ENCODE measurements at places on chromosomes 7 and 10. TPM values are rescaled to one million over a fixed set of nuclear protein-coding genes. Genes with fewer than 3 reads are reported as not detected.

Gene PRKAR2B
- 1.4 TPM for total RNA-seq

Gene ATOH7
- not detected for total RNA-seq

Gene ACTA2
- total RNA-seq, result 172 TPM

Gene CNPY1
- not detected for total RNA-seq

Gene GATA3
- total RNA-seq, result not detected

DNA sequence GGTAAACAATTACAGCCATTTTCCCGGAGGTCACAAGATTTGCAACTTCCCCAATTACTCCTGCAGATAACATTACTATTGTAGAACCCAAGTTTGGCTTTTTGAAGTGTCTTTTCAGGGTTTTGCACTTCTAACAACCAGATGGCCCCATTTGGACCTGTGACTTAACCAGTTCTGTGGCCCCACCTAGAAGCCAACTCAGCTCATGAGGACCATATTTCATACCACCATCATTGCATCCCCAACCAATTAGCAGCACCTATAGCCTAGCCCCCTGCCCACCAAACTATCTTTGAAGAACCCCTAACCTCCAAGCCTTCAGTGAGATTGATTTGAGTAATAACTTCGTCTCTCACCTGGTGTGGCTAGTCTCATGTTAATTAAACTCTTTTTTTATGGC is 51.3 kb upstream of the WDR11 start:
- no peak for DNase-seq

DNA sequence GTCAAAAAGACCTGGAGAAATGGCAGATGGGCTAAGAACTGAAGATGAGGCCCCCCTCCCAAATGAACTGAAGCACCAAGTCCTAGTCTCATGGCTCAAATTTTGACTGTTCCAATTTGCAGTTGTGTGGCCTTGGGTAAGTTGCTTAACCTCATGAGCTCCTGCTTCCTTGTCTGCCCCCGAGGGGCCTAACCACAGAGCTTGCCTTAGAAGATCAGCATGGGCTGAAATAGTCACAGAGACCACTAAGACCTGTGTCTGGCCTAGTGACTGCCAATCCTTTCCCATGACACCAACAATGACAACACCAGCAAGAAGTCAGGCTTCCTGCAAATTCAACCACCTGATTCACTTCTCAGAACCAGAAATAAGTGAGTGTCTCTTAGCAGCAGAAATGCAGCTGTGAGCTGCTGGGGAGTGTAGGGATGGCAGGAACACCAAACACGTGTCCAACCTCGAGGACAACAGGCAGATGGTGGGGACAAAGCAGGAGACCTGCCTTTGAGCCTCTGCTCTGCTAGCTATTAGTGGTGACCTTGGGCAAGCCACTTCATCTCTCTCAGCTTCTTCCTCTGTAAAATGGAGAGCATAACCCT is 23.7 kb downstream of the CRHR2 start:
- no peak for DNase-seq

DNA sequence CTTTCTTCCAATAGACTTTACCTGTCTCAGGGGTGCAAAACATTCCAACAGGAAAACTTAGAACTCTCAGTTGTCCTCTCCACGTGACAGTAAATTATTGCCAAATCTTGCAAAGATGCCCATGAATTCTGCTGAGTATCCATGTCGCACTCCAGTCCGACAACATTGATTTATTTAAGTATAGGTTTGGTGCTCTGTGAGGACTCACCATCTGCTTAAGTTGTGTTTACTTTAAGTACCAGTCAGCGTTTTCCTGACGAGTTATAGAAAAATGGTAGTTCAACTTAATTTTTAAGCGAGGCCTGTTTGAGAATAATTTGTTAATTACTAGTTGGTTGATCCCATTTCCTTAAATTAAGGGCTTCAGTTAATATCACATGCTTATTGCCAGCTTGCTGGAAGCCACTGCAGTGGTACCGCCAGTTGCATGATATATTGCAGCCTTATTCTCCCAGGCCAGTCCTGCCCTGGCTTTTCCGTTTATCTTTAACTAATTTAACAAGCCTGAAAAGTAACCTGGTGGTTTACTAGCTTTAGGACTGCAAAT is 27.8 kb downstream of the CREB5 start:
- DNase-seq, result no peak

GRCh38 chr7:120819861-120820260 is 38.1 kb downstream of the TSPAN12 start:
- DNase-seq, result no peak

DNA sequence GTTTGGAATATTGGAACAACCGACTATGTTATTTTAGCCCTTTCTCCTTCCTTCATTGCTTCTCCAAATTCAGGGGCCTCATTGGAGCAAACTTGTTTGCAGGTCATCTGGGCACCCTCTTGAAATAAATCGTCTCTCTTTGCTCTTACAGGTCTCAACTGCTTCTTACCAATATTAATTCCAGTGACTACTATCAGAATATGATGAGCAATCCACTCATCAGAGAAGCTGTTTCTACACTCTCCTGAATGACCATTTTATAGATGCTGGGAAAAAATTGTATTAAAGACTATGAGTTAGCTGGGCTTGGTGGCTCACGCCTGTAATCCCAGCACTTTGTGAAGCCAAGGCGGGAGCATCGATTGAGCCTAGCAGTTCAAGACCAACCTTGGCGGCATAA is 12.5 kb upstream of the HNRNPF start:
- no peak for DNase-seq

DNA sequence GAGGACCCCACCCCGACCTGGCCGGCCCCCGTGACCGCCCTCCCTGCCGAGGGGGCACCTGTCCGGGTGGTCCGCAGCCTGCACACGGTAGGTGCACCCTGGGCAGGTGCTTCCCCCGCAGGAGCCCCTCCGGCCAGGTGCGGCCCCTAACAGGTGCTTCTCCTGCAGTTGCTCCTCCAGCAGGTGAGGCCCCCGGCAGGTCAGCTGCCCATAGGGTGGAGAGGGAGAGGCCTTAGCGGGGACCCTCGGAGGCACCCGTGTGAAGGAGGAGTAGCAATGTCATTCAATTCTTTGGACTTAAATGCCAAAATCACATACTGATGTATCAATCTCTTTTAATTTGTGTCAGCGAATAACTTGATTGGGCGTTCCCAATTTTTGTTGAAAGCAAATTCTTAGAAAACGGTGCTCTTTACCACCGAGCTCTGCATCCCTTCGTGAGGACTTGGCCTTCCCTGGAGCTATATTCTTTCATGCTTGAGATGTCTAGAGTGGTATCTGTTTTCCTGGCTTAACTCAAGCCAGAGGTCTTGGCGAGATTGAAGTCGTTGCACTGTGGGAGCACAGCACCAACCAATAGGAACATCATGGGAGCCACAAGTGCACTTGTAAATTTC is 738 bp upstream of the NCAPG2 start:
- no peak for DNase-seq

GRCh38 chr7:129950191-129950932 is 2.4 kb downstream of the UBE2H start:
- DNase-seq, result no peak

DNA sequence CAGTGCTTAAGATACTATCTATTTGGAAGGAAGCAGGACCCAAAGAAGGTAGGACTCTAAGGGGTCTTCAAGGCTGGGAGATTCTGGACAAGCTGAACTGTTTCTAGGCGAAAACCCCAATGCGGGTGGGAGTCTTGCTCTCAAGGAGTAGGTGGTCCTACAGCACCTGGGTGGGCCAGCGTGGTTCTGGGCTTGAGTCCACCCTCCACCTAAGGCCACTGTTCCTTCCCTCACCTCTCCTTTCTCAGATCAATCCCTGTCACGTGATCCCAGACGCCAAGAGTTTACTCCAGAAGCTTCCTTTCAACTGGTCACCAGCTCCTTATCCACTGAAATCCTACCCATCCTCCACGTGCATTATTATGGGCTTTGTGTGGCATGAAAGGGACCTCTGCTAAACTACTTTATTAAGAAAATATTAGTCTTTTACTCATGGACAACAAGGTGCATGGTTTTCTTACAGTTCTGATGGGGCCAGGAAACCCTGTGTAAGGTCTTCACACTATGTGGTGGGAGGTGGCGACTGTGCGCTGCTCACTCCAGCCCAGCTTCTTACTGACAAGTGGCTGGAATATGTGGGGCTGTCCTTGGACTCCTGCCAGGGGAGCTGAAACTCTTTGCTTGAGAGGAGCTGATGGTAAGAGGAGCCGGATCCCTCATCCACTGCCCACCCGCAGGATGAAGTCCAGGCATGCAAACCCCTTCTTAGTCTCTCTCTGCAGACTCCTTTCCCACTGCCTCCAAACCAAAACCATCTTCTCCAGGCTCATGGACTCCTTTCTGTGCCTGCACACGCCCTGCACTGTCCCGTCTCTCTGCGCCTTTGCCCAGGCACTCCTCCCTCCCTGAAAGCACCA is 1.6 kb downstream of the ZNF746 start:
- no peak for DNase-seq

DNA sequence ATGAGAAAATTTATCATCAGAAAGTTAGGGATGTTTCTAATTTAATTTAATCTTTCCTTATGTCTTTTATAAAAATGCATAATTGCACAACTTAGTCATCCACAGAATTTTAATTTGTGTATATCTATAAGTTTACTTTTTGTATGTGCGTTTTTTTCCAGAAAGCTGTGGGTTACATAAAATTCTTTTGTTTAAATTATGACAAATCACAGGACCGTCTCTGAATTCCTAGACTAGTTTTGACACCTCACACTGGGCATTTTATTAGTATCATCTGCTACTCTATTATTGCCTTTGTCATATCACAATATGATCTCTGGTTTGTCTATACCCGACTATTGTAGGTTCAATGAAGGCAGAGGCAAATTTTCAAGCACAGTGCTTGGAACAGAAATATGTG is 482.4 kb upstream of the SEMA3D start:
- DNase-seq, result no peak

GRCh38 chr10:89357975-89358374 is 19.9 kb upstream of the IFIT1B start:
- no peak for DNase-seq

DNA sequence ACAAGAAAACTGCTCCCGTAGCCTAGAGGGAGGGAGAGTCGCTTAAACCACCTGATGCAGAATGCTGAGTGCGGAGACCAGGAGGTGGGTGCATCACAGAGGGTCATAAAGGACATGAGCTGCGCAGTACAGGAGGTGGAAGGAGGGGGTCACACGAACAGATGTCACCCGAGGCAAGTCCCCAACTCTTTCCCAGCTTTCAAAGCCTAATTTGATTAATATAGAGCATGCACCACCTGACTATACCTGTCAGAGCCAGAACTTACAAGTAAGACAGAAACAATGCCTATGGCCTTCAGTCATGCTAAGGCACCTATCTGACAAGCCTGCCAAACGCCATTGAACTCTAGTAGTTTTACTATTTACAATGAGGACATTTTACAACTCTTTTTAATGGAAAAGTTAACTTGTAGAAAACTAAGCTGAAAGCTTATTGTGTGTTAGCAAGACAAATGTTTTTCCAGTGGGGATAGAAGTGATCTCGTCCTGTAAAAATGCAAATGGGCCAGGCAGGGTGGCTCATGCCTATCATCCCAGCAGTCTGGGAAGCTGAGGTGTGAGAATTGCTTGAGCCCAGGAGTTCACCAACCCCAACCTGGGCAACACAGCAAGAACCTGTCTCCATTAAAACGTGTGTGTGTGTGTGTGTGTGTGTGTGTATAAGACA is 1.1 kb upstream of the VOPP1 start:
- DNase-seq, result no peak

DNA sequence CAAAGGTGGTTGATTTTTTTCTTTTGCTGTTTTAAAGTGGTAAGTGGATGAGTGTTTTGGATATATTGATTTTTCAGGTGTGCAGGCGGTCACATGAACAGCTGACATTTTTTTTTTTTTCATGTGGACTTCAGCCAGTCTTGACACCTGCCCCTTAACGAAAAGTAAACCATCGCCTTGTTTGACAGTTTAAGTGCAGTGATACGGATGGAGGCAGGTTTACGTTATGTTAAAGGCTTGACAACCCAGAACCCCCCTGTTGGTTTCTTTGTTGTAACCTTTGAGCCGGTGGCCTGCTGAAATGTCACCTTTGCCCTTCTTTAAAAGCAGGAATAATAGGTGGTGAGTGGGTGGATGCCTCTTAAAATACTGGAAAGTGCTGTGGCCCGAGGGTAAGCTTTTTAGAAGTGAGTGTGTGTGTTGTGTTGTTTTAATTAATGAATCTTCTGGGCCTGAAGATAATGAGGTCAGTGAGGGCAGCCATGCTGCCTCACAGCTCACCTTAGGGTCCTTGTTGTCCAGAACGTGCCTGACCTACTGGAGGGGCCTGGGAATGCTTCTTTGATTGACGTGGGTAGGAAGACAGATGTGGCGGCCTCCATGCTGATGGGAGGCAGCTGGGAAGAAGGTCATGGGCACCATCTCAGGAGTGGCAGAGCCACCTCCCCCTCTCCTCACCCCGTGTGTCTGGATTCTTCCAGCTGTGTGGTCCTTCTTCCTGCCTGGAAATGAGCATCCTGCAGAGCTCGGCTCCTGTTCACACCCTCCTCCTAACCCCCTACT is 69.8 kb downstream of the TCF7L2 start:
- DNase-seq, result no peak

DNA sequence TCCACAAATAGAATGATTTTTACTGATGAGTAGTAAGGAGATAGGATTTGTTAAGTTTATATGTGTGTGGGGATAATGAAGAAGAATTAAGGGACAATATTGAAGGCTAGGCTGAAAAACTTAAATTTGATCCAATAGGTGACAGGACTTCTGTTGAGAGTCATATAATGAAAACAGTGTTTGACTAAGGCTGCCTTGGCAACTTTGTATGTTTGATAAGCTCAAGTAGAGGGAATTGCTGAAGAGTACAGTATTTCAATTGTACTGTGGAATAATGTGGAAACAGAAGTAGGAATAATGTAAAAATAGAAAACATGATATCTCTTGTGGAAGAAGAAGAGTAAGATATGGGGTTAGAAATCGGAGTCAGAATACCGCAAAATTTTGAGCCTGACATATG is 10.5 kb downstream of the R3HCC1L start:
- DNase-seq, result no peak

DNA sequence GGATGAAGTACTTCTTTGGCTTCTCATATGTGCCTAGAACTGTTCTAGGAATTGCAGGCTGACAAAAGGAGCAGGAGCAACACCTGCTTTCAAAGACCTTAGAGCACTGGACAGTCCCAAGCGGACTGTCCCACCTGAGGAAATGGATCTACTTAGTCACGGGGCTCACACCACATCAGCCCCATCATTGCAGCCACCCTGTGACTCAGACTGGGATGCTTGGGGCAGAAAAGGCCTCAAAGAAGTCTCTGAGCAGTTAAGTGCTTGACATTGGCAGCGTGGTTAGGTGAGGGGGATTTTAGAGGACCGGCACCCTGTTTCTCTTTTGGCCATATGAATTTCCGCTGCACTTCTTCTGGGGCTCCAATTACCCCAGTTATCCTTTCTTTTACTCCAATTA is 256.6 kb downstream of the USP6NL start:
- no peak for DNase-seq

GRCh38 chr7:125173571-125173970 is 243.9 kb upstream of the POT1 start:
- no peak for DNase-seq
